ENCODE measurements at places on chromosomes 5 and 9.
A peak's percentile ranks its signal among the peaks of the same experiment; 100 is the strongest.

DNA sequence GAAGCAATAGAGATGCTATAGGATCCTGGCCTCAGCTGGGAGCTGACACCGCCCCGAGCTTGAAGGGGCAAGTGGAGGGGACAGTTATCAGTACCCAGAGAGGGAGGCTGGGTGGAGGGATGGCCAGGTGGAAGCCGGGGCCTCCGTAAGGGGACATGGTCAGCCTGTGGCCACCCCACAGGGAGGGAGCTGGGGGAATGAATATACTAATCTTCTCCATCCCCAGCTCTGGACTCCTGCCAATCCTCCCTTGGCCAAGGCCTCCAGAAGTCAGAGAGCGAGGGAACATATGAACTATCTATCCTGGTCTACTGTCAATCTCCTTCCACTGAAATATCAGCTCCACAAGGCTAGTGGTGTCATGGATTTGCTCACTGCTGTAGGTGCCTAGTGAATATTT, 109.3 kb downstream of the BOD1 start:
- DNase-seq, result no peak

DNA sequence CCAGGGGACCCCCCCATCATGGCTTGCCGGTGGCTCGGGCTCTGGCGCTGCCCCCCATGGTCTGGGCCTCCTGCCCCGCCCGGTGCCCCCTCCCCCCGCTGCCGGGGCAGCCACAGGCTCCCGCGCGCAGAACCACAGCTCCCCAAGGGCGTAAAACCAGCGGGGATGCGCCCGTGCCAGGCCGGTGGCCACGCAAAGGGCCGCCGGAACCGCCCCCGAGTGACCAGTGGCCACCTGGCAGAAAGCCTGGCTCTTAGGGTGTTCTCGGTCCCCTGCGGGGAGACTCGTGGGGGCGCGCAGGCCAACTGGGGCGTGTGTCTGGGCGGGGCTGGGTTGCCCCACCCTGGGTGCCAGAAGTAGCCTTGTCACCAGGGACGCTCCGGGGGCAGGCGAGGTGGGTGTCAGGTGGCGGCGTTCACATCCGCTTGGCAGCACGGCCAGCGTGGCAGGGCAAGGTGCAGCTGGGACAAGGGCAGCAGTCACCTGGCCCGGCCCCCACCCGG, 515 bp upstream of the AGPAT2 start:
- no peak for DNase-seq

DNA sequence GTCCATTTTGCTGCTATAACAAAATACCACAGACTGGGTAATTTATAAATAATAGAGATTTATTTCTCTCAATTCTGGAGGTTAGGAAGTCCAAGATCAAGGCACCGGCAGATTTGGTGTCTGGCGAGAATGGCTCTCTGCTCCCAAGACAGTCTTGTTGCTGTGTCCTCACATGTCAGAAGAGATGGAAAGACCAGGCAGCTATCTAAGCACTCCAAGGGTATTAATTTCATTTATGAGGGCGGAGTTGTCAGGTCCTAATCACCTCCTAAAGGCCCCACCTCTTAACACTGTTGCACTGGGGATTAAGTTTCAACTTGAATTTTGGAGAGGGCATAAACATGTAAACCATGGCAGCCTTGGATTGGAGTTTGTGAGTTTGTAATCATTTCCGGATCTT, 30.3 kb downstream of the ADCY2 start:
- no peak for DNase-seq

GRCh38 chr5:170632985-170633234, 129.1 kb downstream of the KCNIP1 start:
- peak; percentile 80 for DNase-seq

GRCh38 chr5:74401281-74401945, 239.1 kb downstream of the ENC1 start:
- no peak for DNase-seq

DNA sequence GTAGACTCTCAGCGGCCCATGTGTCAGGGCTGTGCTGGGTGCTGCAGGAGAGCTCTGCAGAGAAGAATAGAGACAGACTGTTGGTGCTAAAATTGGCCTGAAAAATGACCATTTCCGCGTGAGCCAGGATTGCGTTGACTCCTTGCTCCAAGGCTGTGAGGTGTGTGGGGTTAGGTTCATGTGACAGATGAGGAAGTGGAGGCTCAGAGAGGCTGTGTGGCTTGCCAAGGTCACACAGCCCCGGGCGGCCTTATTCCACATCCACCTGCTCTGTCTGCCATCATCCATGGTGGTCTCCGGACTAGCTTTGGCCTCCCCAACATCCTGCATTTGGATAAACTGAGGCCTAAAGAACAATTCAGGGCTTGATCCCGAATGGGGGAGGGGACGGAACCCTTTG, 15.2 kb downstream of the NEK6 start:
- DNase-seq, result no peak

DNA sequence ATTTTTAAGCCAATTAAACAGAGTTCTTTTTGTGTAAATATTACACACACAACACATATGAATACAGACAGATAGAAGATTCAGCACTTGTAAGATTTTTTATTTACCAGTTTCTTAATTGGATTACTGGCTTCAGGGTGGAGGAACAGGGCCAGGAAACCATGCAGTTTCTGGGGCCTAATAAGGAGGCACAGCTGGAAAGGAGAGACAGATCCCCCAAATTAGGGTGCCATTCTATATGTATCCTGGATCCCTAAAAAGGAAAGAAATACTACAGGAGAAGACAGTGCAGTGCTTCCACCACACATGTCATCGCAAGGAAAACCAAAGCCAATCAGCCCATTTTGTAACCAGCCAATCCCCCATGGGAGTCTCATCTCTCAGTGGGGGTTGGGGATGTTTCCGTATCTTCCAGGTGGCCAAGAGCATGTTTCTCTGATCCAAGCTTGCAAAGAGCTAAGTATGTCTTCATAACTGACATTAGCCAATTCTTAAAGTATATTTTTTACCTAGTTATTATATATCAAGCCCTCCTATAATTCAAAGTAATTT, 15.8 kb upstream of the ABO start:
- no peak for DNase-seq

DNA sequence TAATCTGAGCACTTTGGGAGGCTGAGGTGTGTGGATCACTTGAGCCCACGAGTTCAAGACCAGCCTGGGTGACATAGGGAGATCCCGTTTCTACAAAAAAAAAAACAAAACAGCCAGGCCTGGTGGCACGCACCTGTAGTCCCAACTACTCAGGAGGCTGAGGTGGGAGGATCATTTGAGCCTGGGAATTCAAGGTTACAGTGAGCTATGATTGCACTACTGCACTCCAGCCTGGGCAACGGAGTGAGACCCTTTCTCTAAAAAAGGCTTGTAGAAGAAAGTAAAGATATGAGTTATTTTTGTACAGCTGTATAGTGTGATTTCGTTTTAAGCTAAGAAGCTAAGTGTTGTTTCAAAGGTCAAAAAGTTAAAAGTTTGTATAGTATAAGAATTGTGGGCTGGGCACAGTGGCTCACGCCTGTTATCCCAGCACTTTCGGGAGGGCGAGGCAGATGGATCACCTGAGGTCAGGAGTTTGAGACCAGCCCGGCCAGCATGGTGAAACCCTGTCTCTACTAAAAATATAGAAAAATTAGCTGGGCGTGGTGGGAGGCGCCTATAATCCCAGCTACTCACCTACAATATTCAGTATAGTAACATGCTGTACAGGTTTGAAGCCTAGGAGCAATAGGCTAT, 18.8 kb downstream of the UBE2R2 start:
- no peak for DNase-seq

DNA sequence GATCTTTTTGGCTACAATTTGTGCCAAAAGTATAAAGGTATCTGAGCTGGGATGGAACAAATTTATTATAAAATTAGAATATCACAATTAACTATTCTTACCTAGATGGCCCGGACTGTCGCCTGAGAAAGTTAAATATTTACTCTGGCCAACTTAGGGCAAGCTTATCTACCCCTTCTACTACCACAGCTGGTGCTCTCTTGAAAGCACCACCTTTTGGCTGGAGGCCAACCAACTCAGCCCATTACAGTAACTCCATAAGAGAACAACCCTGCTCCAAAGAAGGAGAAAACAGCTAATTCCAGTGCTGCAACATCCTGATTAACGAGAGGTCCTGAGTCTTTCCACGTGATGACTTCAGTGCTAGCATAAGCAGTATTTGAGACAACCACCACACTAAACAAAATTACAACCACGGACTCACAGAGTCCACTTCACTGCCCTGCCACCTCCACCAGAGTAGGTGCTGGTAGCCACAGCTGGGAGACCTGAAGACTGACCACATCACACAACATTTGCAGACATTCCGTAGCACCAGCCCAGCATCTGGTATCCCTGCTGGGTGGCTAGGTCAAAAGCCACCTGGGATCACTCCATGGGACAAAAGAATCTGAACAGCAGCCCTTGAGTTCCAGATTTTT, 43.2 kb downstream of the RGMB start:
- no peak for DNase-seq

DNA sequence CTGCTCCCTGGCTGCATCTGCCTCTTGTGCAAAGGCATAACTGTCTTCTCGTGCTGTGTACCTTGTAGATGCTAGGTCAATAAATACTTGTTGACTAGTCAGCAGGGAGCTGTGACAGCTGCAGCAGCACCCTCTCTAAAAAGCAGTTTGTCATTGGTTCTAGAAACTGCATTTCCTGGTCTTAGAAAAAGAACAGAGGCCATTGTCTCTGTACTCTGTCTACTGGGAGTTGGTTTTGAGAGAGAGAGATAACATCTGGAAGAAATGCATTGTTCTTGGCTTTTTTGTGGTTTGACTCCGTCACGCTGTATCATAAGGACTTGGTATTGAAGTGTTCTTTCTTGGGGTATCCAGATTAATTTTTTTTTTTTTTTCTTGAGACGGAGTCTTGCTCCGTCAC, 32.3 kb downstream of the SH3GLB2 start:
- DNase-seq, result no peak

- no peak for DNase-seq
Observed at GRCh38 chr5:33933723-33934169, 2.4 kb upstream of the RXFP3 start.

DNA sequence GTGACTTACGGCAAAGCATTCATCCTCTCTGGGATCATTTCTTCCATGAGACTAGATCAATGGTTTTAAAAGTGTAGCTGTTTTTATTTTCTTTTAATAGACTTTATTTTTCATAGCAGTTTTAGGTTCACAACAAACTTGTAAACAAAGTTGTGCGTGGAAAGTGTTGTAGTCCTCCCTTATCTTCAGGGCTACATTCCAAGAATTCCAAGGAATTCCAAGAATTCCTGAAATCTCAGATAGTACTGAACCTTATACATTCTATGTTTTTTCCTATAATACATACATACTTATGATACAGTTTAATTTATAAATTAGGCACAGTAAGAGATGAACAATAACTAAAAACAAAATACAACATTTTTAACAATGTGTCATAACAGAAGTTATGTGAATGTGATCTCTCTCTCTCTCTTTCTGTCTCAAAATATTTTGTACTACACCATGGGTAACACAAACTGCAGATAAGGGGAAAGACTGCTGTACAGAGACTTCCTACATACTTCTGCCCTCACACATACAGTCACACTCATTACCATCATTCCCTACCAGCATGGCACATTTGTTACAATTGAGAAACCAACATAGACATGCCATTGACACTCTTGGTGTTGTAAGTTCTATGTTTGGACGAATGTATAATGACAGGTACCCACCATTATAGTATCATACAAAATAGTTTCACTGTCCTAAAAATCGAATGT, 1933.2 kb upstream of the WWC1 start:
- DNase-seq, result no peak

- DNase-seq, result no peak
Observed at GRCh38 chr9:31916591-31917241, 467.7 kb upstream of the ACO1 start.

- DNase-seq, result no peak
Observed at GRCh38 chr5:126961702-126962101, 68.7 kb downstream of the MARCHF3 start.

- no peak for DNase-seq
Observed at GRCh38 chr9:107628444-107628843, 138.9 kb upstream of the KLF4 start.

DNA sequence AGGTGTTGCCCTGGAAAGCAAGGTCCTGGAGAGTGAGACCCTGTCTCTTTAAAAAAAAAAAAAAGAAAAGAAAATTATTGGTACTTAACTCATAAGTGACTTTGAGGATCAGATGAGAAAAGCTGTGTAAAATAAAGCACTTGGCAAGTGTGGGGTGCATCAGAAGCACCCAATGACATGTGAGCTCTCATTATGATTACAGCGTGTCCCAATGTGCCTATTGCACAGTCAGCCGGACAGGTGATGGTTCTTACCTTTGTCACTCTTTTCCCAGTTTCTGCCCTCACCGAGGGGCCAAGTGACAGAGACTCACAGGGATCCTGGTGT, 40.4 kb upstream of the IL17B start:
- DNase-seq, result no peak

- DNase-seq, result no peak
Observed at GRCh38 chr9:26775391-26775790, 117.2 kb downstream of the CAAP1 start.

- DNase-seq, result no peak
Observed at GRCh38 chr5:66410122-66410521, 186.1 kb upstream of the MAST4 start.
